Lung (tissue), 17 donors: ENCODE measurements at places on chromosomes 12 and 14. TPM values are rescaled to one million over a fixed set of nuclear protein-coding genes. Genes with fewer than 3 reads are reported as not detected.

Gene FGF6
- not detected for total RNA-seq

- no peaks in the 10 kb centered on the region for H3K27me3 ChIP-seq
- no peak overlapping the region for H3K4me3 ChIP-seq
- DNase-seq: no peak
- no peaks in the 10 kb centered on the region for H3K36me3 ChIP-seq
- H3K4me1 ChIP-seq: no peaks in the 10 kb centered on the region
Measured at GRCh38 chr12:45548426-45548825, 181.1 kb upstream of the ARID2 start.

DNA sequence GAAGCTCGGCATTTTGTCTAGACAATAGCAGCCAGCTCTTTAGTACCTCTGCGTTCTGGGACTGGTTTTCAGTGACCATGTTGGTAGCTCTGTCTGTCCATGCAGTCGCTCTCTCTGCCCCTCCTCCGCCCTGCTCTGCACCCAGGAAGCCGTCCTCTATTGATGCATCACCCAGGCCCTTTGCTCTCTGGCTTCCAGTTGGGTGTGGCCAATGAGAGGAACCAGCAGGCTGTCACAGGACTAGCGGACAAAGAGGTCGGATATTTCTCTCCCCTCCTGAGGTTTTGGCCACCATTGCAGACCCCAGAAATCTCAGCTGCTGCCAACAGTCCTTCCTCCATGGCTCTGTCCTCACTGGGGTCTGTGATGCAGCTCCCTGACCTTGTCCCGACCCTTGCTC lies 180.6 kb downstream of the TMEM132D start:
- no peak for DNase-seq
- no peaks in the 10 kb centered on the region for H3K4me1 ChIP-seq
- no peaks in the 10 kb centered on the region for H3K36me3 ChIP-seq
- H3K27ac ChIP-seq: no peak overlapping the region
- no peak overlapping the region for H3K4me3 ChIP-seq

Gene NOS1
- total RNA-seq: 0.80 TPM
